ENCODE measurements at places on chromosomes 4 and X. TPM values are rescaled to one million over a fixed set of nuclear protein-coding genes. Genes with fewer than 3 reads are reported as not detected.

- no peaks in the 10 kb centered on the region for H3K36me3 ChIP-seq
- H3K27me3 ChIP-seq: no peaks in the 10 kb centered on the region
- peak; percentile 8 for DNase-seq
These were observed 90.6 kb downstream of the MID1IP1 start for GRCh38 chrX:38891641-38892413.

The DSPP gene
- not detected for total RNA-seq

DNA sequence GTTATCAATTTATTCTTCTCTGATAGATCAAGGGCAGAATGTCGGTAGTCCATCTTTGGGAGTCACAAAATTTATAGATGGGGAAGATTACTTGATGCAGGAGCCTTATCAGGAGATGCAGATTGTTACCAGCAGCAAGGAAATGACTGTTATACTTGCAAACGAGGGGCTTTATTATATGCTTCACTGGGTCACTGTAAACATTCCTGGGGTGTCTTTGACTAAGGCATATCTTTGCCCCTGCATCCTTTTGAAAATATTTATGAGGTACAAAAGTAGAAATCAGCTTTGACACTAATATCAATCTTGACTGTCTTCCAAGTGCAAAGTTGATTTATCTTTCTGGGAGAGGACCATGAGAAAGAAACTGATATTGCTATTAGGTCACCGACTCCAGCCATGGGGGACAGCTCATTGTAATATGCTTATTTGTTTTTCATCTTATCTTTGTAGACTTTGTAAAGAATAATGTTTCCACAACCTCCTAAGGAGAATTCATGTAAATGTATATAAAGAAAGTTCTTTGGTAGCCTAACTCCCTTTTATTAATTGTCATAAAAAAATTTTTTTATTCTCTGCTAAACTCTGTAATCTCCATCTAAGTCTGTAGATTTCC, 177.3 kb upstream of the EMCN start:
- no peak for DNase-seq
- no peak overlapping the region for H3K27ac ChIP-seq
- peaks cover 3% of the 10 kb centered on the region for H3K27me3 ChIP-seq

GRCh38 chrX:96314985-96315384, 369.7 kb upstream of the DIAPH2 start:
- H3K27me3 ChIP-seq: no peaks in the 10 kb centered on the region
- no peak overlapping the region for H3K27ac ChIP-seq
- H3K4me3 ChIP-seq: no peak overlapping the region
- no peak for DNase-seq
- H3K36me3 ChIP-seq: no peaks in the 10 kb centered on the region

- no peaks in the 10 kb centered on the region for H3K27me3 ChIP-seq
- H3K4me3 ChIP-seq: no peak overlapping the region
- H3K4me1 ChIP-seq: no peaks in the 10 kb centered on the region
- no peak overlapping the region for H3K27ac ChIP-seq
- DNase-seq: no peak
These were observed 14.1 kb downstream of the LRIT3 start for GRCh38 chr4:109861916-109862511.

The GPR143 gene
- not detected for total RNA-seq

Data from activated T-helper 2 cell treated with anti-CD3 and anti-CD28 coated beads, Interferon-gamma antibody, Interleukin-2, Interleukin-4, amounts not matched to agents 10 μg/mL and 5 μg/mL and 100 μg/mL, durations not matched to agents 14 hours and 24 hours and 36 hours (primary cell).